B cell (primary cell): ENCODE measurements at places on chromosomes 4 and X. TPM values are rescaled to one million over a fixed set of nuclear protein-coding genes. Genes with fewer than 3 reads are reported as not detected.

The SPATA18 gene
- 1.9 and 2.0 TPM in 2 replicates for total RNA-seq

The XAGE1A gene
- total RNA-seq = not detected in 2 replicates

The CLDN22 gene
- not detected in 2 replicates for total RNA-seq

The UGT2B17 gene
- 0.41 and 0.52 TPM in 2 replicates for total RNA-seq

The PLK4 gene
- total RNA-seq = 2.8 and 4.3 TPM in 2 replicates
